ENCODE measurements at places on chromosomes 4 and X. TPM values are rescaled to one million over a fixed set of nuclear protein-coding genes. Genes with fewer than 3 reads are reported as not detected.

GRCh38 chrX:10615931-10616774, 4.2 kb downstream of the MID1 start:
- peak; percentile 53 for DNase-seq

GRCh38 chr4:144399927-144400326, 246.0 kb upstream of the HHIP start:
- peak; percentile 74 for DNase-seq

- DNase-seq, result no peak
These were observed 140.0 kb upstream of the SCML1 start for GRCh38 chrX:17597327-17597726.

DNA sequence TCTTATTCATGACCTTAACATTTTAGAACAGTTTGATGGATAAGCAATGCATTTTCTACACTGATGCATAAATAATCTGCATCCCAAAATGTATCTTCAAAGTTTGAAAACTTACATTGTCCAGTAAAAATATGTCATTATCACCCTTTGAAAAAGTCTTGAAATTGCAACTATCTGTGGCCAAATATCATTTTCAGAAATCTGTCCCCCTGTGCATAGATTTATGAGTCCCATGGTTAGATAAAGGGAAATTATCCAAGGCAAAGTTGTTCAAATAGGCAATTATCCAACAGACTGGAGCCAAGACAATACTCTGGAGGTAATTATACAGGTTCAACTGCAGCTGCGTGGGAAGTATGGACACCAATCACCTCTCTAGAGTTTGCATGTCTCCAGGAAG, 182.5 kb upstream of the INTU start:
- DNase-seq, result no peak

DNA sequence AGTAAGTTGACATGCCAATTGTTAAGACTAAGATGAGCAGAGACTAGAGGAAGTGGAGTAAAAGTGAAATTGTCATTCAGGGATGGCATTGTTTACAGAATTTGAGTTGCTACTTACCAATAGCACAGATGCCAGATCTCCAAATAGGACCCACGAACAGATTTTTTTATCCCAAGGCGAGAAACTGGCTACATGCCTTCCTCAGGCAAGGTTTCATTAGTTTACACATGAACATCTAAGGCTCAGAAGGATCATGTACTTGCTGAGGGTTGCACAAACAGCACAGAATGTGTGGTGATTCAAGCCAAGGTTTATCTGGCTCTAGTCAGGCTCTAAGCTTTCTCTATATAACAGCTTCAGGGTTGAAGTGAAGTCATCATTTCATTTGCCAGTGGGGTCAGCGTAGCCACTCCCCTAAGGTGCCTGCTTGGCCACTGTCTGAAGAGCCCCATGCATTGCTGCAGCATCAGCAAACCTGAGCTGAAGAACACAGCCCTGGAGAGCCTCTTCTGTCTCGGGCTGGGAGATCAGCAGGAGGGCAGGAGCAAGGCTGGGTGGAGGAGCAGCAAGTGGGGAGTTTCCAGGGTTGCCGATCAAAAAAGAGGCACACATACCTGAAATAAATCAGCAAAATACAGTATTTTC, 193.0 kb upstream of the LCORL start:
- no peak for DNase-seq

DNA sequence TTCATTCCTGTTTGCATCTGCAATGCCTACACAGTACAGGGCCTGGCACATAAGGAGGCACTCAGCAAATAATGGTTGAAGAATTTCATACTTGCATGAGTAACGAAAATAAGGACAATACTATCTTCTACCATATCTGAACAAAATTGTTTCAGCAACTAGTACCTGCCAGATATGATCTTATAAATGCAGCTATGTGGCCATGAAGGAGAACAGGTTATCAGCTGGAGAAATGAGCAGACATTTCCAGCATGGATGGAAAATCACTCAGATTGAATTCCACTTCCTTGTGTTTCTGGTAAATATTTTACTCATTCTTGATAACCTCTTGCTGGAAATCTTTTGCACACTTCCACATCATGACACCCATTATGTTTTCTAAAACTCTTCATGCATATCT, 204.0 kb downstream of the ADAMTS3 start:
- no peak for DNase-seq

DNA sequence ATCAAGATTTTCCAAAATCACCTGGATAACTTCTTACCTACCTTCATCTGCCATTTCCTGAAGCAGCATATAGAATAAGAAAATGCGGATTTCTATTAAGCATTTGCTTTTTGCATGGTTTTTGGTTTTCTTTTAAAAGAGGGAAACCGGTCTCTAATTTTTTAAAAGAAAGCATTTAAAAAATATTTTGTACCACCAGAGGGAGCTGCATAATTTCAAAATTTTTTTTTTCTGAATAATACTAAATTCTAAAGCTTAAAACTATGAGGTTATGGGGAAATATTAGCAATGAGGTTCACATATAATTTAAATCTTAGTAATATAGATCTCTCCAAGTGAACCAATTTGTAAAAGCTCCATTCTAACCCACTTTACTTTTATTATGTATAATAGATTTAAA, 137.7 kb upstream of the TENT5D start:
- no peak for DNase-seq

- DNase-seq, result no peak
These were observed 186.8 kb downstream of the NDST4 start for GRCh38 chr4:114926583-114926982.

- no peak for DNase-seq
These were observed 287.7 kb downstream of the STIM2 start for GRCh38 chr4:27148211-27148895.

DNA sequence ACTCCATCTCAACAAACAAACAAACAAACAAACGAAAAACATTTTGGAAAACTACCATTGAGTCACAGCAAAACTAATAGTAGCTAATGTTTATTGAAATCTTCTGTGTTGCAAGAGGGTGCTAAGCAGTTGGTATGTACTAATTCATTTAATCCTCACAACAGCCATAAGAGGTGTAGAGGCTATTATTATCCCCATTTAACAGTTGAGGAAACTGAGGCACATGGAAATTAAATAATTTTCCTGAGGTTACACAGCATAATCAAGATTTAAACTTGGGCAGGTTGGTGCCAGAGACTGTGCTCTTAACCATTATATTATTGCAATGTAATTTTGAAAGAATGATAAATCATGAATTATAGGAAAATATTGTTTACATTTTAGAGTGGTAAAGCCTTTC, 17.5 kb upstream of the RHOH start:
- no peak for DNase-seq

DNA sequence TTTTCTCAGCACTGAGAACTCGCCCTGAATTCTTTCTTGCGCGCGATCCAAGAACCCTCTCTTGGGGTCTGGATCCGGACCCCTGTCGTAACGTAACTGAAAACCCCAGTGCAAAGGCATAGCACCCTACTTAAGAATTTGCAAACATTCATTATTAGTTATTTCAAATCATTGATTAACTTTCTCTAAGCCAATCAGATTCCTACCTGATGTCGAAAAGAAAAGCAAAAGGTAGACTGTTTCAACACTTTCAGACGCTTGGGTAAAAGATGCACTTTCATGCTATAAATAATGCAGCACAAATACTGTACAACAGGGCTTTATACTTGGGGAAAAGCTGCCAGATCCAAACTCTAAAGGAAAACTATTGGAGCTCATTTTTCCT, 817 bp upstream of the WDR19 start:
- DNase-seq, result no peak

DNA sequence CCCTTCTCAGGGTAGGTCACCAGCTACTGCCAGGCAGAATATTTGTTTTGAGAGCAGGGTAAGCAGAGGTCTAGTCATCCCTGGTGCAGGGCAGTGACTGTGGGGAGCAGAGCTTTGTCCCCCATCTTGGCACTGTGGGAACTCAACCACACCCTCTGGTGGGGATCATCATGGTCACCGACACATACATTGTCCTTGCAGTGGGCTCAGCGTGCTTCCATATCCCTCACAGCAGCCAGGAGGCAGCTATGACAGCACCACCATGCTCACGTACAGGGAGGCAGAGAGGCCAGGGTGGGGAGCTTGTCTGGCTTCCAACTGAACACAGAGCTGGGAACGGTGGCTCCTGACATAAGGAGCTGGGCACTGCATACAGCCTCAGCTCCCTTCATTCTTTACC, 102.3 kb downstream of the ENPP6 start:
- DNase-seq, result no peak

GRCh38 chr4:77141964-77142645, 14.9 kb upstream of the CCNG2 start:
- no peak for DNase-seq

- DNase-seq, result no peak
These were observed 583.3 kb upstream of the TENM3 start for GRCh38 chr4:181659876-181660275.

DNA sequence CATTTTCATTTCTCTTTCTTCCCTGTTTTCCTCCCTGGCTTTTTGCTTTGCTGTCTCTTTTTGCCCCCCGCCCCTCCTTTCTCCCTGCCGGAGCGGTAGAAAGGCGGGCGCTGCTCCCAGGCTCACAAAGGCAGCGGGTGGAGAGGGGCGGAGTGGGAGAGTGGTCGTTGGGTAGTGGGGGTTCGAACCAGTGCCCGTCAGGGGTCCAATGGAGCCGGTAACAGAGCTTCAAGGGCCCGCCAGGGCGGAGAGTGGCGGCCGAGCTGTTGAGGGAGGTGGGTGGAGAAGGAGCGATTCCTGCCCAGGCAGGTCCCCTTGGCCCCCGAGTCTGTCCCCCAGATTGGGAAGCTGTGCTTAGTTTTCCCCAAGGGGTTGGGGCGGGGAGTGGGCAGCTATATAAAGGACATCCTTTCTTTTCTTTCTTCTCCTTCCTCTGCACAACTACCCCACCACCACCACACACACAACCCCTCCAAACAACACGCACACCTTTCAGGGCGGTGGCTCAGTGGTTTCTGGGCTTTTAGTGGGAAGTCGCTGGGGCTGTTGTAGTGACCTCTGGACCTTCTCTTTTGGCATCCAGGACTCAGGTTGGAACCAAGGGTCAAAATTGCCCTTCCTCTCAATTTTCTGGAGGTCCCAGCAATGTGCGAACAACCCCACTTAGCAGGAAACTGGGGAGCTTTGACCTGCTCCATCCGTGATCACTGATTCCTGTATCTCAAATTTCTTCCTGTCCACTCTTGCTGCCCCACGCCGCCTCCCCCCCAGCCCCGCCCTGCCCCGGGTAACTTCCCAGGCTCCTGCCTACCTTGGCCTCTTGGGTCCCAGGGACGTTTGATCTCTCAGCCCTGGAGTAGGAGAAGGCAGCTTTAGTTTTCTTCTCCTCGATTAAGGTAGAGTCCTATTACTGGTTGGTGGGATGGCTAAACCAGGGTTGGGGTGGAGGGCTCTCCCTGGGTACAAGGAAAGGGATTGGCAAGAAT, 1.9 kb downstream of the EFNB1 start:
- DNase-seq, result no peak

The ARR3 gene
- total RNA-seq, result not detected

The HTN3 gene
- total RNA-seq, result not detected

The PPARGC1A gene
- 0.27 TPM for total RNA-seq

The TLR3 gene
- total RNA-seq, result 6.1 TPM

The FGF5 gene
- total RNA-seq, result 0.23 TPM

The CT45A3 gene
- 28.3 TPM for total RNA-seq

The LRAT gene
- total RNA-seq, result 0.03 TPM
